ENCODE measurements at places on chromosomes 1 and 21.

- DNase-seq: no peak
These were observed 14.0 kb upstream of the CTRC start for GRCh38 chr1:15424146-15424667.

DNA sequence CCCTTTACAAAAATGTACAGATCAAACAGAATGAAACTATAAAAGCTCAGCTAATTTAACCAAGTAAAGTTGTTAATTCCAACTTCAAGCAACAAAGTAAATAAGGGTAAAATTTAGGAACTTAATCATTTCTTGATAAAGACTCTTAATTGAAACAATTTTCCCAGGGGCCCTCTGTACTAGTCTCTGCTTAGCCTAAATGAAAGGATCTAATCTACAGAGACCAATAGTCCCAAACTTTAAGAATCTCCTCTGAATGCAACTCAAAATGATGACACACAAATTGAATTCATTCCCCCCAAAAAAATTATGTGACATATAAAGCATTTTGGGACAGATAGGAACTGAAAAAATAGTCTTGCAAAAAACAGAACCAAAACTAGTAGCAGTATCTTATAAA lies 16.6 kb downstream of the EYA3 start:
- DNase-seq: no peak

DNA sequence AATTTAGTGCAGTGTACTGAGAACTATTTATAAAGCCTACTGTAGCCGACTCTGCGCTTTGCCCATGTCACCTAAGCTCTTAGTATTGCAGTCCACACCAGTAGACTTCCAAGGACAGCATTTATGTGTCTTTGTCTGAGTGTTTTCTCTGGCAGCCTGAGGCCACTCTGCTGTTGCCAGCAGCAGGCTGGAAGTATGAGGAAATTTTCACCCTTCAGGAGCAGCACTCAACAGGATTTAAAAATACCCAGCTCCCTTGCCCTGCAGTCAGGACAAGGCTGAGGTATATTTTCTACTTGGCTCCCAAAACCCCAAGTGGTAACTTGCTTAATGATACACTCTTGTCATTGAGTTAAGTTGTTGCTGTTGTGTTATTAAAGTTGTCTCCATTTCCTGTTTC lies 230.1 kb downstream of the SRGAP2C start:
- DNase-seq: no peak

GRCh38 chr1:176517484-176517883 lies 54.5 kb downstream of the PAPPA2 start:
- DNase-seq: peak; percentile 7

DNA sequence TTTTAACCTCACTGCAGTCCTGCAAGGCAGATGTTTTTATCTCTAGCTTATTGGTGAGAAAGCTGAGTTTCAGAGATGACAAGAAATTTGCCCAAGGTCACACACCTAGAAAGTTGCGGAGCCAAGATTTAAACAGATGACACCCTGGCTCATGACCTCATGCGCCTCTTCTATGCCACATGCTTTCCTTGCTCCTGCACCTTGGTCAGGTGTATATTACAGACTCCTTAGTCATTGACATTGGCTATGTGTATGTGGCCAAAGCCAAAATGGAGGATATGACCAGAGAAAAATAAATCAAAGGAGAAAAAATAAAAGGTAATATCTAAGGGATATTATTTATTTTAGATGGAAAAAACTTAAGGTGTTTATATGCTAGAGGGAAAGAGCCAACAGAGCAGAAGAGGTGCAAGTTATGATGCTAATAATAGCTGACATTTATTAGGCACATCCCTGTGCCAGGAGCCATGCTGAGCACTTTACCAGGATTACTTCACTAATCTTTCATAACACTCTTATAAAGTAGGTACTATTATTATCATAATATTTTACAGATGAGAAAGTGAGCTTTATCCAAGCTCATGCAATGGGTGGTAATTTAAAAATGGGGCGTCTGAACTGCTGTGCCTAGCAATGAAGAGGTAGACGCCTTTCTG lies 13.8 kb upstream of the MYOC start:
- DNase-seq: no peak

DNA sequence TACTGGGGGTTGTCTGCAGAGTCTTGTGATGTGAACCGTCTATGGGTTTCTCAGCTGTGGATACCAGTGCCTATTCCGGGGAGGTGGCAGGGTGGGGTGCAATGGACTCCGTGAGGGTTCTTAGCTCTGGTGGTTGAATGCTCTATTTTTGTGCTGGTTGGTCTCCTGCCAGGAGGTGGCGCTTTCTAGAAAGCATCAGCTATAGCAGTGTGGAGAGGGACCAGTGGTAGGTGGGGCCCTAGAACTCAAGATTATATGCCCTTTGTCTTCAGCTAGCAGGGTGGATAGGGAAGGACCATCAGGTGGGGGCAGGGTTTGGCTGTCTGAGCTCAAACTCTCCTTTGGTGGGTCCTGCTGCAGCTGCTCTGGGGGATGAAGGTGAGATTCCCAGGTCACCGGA lies 127.3 kb upstream of the PLD5 start:
- DNase-seq: peak; percentile 13

DNA sequence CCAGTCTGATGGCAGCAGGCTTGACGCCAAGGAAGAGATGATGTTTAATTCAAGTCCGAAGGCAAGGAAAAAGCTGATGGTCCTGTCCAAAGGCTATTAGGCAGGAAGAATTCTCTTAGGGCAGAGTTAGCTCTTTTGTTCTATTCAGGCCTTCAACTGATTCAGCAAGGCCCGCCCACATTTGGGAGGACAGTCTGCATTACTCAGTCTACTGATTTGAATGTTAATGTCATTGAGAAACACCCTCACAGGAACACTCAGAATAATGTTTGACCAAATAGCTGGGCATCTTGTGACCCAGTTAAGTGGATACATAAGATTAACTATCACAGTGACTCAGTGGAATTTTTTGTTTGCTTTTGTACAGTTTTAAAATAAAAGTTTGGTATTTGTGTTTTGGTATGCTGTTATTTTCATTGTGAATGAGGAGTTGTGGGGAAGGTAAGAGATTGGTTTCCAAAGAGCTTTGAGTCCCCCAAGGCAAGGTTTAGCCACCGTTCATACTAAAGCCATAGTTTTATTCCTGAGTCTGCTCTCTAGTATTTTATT lies 1.7 kb upstream of the ZNF691 start:
- DNase-seq: peak; percentile 36

- no peak for DNase-seq
These were observed 13.7 kb upstream of the GUCA2A start for GRCh38 chr1:42178249-42178648.

GRCh38 chr1:156006666-156007376 lies 13.9 kb downstream of the SSR2 start:
- DNase-seq: no peak

- no peak for DNase-seq
These were observed 52.1 kb upstream of the AKT3 start for GRCh38 chr1:243902100-243902499.

GRCh38 chr21:43295066-43295958 lies 126.5 kb downstream of the CRYAA start:
- no peak for DNase-seq

GRCh38 chr1:64936956-64937355 lies 29.4 kb downstream of the JAK1 start:
- no peak for DNase-seq

- DNase-seq: no peak
These were observed 55.1 kb upstream of the ADARB1 start for GRCh38 chr21:45019076-45019886.

DNA sequence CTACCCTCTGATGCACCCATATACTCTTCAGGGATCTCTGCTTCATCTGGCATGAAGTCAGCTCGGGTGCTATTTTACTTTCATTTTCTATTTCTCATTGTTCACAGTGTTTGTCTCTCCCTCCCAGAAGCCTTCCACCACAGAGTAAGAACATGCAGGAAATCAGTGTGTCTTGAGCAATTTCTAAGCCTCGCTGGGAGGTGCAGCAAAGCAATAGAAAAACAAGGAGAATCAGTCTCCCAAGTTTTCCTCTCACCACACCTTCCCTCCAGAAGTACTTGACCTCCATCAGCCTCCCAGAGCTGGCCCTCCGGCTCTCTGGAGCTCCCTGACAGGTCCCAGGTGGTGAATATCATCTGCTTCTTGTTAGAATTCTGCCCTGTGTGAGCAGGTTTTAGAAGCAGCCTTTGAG lies 594.7 kb upstream of the CAMK1G start:
- peak; percentile 3 for DNase-seq

DNA sequence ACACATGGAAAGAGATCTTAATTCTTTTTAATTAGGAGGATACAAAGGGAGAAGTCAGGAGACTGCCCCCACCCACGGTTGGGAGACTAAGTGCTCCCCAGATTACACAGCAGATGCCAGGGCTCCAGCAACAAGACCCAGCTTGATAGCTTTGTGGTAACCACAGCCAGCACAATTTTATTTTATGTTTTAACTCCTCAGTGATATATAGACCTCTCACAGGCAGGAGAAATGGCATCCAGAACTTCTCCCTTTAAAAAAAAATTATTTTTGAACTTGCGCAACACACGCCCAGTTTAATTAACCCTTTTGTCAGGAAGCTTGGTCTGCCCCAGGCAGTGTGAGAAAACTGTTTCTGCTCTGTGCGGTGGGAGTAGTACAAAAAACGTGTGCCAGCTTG lies 62.6 kb upstream of the ACOT11 start:
- no peak for DNase-seq

DNA sequence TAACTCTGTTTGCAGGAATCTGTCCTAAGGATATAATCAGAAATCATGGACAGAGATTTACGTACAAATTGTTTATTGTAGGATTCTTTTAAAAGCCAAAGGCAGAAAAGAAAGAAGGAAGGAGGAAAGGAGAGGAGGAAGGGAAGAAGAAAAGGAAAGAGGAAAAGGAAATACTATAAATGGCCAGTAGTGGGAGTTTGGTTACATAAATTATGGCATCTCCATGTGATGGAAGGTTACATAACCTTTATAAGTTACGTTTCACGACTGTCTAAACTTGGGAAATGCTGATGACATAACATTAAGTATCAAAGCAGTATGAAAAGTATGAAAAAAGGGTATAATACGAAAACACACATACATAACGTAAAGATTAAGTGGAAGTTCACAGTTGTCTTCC lies 39.0 kb downstream of the SMYD2 start:
- DNase-seq: no peak

GRCh38 chr1:220680085-220680687 lies 10.0 kb upstream of the C1orf115 start:
- peak; percentile 28 for DNase-seq

DNA sequence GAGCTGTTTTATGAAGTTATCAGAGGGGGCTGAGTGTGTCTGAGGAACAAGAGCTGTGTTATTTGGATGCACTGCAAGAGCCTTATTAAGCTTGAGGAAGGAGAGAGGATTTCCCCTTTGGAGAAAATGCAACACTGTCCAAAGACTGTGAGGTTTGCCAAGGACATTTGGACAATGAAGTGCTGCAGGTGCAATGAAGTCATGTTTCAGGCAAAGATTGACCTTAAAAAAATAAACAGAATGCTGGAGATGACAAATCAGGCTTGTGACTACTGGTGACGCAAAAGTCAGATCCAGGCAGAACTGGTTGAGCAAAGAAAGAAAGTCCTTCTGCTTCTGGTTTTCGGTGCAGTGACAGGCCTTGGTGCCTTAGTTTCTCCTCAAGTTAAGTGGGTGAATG lies 125.2 kb upstream of the KIAA0040 start:
- DNase-seq: no peak

DNA sequence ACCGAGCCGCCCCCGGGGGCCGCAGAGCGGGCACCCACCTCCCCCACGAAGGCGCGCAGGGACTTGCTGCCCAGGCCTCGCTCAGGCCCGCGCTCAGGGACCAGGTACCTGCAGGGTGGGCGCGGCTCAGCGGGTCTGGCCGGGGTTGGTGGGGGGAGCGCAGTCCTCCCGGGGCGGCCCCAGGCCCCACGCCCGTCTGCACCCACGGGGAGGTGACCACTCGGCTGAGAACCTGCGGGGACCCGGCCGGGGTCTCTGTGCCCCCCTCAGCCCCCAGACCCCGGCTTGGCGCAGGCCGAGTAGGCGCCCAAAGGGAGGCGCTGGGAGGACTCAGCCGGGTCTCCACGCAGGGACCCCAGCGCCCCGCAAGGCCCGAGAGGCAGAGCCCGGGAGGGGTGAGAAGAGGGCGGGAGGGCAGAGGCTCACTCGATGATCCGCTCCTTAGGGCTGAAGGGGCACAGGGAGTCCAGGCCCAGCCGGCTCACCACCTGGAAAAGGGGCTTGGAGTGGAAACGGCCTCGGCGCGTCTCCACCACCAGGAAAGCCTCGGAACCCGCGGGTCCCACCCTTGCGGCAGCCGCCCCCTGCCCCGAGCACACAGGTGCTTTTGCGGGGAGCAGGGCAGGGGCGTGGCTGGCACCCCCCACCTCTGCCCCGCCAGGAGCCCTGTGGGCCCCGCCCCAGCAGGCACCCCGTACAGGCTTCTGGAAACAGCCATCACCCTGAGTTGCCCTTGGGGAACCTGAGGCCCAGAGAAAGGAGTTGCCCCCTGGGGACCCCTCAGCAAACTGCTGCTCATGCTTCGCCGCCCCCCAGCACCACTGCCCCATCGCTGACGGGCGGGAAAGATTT lies 9.3 kb downstream of the FTCD start:
- no peak for DNase-seq

DNA sequence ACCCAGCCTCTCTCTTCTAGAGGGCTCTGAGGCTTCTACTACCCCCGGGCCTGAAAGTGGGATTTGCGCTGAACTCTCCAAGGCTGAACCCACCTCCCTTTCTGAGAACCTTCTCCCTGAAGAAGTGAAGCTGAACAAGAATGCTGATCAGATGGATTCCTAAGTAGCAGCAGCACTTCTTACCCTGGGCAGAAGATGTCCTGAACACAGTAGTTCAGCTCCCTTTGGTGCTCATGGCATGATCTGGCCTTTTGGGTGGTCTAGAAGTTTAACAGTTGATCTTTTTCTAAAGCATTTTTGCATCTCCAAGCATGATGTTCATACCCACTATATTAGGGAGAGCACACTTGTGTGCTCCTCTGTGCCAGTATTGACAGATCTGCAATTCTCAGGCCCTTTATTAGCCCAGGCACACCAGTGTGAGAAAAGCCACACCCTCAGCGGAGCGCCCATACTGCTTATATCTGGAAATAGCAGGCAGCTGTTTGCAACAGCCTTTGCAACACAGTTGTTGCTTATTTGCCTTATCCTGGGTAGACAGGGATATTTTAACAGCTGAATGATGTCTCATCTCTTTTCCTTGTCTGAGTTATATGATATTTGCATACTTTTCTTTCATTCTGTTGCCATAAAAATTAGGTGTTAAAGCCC lies 34.2 kb downstream of the CNN3 start:
- no peak for DNase-seq

DNA sequence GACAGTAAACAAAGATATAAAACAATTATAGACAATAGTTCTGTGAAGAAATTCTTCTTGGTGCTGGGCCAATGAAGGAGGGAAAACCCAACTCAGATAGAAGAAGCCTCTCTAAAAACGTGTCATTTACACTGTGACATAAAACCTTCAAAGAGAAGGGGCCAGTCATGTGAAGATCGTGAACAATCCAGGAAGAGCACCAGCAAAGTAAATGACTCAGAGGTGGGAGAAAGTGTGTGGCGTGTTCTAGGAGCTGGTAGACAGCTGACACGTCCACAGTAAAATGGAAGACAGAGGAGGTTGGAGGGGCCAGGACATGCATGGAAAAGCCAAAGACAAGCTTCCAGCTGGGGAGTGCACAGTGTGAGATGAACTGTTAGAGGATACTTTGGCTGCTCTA lies 143.6 kb downstream of the VAV3 start:
- peak; percentile 45 for DNase-seq

- no peak for DNase-seq
These were observed 24.5 kb upstream of the TARDBP start for GRCh38 chr1:10987840-10988417.

- DNase-seq: no peak
These were observed 92.0 kb downstream of the KIF1B start for GRCh38 chr1:10302416-10302815.

Data from activated CD4-positive, alpha-beta T cell treated with anti-CD3 and anti-CD28 coated beads for 48 hours (primary cell).